ENCODE measurements at places on chromosomes 13 and 19. TPM values are rescaled to one million over a fixed set of nuclear protein-coding genes. Genes with fewer than 3 reads are reported as not detected.

PTH2 gene
- not detected for total RNA-seq

CYP4F8 gene
- total RNA-seq, result 18.7 TPM

WDR88 gene
- not detected for total RNA-seq

DNA sequence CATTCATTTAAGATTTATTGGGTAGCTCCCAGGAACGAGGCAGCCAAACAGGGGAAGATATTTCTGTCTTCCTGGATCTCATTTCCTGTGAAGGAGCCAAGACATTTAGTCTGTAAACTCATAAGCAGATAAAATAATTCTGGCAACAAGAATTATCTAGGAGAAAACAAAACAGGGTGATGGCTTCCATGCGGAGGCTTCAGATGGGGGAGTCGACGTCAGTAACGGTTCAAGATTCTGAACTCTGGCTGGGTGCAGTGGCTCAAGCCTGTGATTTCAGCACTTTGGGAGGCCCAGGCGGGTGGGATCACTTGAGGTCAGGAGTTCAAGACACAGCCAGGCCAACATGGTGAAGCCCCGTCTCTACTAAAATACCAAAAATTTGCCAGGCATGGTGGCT lies 1.3 kb downstream of the GNA15 start:
- no peak for DNase-seq

All from suprapubic skin (tissue), 4 donors.